ENCODE measurements at places on chromosomes 7 and 10.

DNA sequence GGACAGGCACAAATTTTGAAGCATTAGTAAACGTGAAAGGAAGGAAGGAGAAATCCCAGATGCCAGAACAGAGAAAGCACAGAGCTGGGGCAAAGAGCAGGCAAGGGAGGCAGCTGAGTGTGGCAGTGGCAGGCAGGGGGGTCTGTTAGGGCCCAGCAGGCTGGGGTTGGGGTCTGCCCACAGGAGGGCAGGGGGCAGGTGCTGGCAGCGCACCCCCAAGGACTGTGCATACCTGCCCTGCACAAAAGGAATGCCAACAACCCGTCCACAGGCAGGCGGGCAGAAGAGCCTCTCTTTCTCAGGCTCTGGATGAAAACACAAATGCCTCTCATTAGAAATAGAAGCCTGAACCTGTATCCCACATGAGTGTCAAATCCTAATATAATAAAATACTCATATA is 552.3 kb downstream of the PTPRN2 start:
- no peak for DNase-seq

DNA sequence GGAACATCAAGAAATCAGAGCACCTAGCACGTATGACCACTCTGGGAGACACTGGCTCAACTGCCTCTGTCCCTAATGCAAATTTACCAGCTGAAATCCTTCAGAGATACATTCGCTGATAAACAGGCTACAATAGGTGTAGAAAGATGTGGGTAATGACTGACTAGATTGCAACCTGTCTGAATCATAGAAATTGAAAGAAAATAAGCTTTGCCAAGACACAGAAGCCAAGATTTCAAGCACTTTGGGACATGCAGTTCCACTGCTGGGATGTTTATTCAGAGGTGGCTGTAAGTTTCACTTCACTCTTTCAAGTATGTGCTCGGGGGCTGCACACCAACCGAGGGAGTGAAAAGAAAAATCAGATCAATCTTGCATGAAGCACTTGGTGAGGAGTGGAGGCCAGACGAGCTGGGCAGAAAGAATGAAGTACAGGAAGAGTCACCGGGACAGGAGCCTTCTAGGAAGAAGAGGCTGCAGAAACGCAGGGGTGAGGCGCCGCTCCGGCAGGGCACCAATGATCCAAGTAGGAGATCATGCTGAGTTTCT is 276.7 kb downstream of the PARD3 start:
- DNase-seq = no peak

GRCh38 chr10:102400598-102401341 is 5.3 kb downstream of the NFKB2 start:
- DNase-seq = no peak

- DNase-seq = no peak
Observed at GRCh38 chr10:103926722-103927319, 8.8 kb upstream of the STN1 start.

DNA sequence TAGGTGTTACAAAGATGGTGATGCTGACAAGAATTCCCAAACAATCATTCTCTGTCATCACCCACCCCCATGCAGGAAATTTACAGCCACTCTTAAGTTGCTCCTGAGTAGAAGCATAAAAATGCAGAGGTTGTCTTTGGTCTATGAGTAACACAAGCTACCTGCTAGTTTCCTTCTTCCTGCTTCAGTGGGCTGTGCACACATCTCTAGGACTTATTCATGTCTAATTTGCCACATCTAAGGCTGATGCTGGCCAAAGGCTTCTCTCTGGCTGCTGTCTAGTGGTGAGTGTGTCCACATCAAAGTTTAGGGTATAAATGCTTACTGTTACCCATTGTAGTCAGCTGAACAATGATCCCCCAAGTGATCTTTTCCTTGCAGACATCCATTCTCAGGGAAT is 662.5 kb downstream of the TYW1 start:
- no peak for DNase-seq

DNA sequence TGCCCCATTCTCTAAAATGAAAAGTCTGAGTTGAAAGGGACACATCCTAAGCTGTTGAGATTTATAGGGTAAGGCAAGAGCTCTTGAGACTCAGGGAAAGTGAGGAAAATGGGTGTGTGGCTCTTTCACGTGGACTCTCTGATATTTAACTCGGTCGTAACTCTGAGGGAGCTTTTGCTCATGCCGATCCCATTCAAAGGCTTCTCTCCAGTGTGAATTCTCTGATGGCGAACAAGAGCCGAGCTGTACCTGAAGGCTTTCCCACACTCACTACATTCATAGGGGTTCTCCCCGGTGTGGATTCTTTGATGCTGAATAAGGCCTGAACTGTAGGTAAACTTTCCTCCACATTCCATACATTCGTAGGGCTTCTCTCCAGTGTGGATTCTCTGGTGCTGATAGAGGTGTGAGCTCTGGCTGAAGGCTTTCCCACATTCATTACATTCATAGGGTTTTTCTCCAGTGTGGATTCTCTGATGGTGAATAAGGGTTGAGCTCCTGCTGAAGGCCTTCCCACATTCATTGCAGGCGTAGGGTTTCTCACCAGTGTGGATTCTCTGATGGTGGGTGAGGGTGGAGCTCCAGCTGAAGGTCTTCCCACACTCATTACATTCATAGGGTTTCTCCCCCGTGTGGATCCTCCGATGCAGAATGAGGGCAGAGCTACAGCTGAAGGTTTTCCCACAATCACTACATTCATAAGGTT is 10.4 kb downstream of the ZNF3 start:
- no peak for DNase-seq

GRCh38 chr7:55171157-55171556 is 152.3 kb downstream of the EGFR start:
- DNase-seq = no peak

DNA sequence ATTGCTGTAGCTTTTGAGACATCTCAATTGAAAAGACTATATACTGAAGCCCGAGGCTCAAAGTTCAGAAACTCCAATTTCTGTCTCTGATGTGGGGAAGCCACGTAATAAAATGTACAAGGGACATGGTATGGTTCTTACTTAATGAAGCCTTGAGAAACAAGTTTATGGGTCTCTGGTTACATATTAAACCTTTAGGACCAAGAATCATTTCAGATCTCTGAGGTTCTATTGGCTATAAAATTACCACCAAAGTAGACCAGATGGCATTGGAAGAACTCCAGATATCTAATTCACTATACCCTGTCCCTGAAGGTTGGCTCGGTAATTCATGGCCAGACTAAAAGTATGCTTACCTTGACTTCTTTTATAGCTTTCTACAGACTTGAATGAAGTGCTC is 23.7 kb downstream of the STAMBPL1 start:
- DNase-seq = no peak

- no peak for DNase-seq
Observed at GRCh38 chr7:134315679-134316538, 821 bp downstream of the SLC35B4 start.

DNA sequence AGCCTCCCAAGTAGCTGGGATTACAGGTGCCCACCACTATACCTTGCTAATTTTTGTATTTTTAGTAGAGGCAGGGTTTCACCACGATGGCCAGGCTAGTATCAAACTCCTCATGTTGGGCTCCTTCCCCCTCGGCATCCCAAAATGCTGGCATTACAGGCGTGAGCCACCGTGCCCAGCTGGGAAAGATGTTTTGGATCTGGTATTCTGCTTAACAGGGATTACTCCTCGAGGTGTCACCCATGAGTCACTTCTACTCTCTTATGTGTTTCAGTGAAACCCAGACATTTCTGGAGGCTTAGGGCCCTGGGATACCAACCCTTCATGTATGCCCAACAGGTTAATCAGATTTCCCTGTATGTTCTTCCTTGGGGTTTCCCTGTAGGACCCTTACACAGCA is 11.8 kb upstream of the OPN4 start:
- DNase-seq = no peak

DNA sequence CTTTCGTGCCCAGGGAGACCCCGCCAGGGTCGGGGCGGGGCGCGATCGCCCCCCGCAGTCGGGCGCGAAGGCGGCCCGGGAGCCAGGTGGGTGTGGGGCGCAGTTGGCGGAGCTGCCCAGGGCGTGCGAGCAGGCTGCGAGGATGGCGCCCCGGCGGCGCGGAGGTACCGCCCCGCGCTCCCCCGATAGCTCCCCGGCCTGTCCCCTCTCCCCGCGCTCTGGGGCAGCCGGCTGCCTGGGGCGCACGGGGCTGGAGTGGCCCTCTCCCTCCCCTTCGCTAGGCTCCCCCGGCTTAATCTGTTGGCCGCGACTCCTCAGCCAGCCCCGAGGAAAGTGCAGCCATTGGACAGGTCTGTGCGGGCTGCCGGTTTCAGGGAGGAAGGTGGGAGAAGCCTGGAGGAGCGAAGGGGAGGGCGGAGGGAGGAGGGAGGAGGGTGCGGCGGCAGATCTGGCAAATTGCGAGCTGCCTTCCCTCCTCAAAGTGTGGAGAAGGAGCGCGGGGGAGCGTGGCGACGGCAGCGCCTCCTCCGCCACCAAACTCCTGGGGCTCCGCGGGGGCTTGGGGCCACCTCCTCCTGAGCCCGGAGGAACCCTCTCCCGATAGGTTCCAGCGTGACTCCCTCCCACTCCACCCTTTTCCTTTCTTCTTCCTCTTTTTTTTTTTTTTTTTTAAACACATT is 361 bp upstream of the PLXDC2 start:
- DNase-seq = no peak

DNA sequence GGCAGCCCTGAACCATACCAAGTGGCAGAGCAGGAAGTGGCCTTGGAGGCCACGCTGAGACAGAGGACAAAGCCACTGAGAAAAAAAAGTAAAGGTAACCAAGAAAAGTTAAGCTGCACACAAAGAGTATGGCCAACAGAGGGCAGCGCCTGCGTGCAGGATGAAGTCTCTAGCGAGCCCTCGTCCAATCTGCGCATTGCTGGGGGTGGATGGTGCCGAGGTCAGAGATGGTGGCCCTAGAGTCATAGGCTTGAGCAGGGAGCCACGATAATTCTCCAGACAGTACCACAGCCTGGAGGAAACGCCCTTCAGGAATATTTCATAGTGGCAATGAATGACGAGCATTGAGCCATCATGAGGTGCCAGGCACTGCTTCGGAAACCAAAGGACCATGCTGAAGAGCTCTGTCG is 9.7 kb downstream of the ATP6V0E2 start:
- no peak for DNase-seq

DNA sequence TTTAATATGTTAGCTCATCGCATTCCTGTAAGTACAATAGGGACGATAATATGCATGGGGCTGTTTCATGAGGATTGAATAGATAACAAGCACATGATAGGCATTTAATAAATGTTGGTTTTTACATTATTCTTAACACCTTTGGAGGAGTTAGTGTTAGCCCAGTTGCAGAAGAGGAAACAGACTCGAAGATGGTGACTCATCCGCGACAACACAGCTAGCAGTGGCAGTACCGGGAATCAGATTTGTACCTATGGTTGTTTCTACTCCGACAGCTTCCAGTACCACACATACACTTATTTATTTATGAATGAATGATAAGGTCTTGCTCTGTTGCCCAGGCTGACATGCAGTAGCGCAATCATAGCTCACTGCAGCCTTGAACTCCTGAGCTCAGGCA is 2.9 kb downstream of the LRMDA start:
- no peak for DNase-seq

DNA sequence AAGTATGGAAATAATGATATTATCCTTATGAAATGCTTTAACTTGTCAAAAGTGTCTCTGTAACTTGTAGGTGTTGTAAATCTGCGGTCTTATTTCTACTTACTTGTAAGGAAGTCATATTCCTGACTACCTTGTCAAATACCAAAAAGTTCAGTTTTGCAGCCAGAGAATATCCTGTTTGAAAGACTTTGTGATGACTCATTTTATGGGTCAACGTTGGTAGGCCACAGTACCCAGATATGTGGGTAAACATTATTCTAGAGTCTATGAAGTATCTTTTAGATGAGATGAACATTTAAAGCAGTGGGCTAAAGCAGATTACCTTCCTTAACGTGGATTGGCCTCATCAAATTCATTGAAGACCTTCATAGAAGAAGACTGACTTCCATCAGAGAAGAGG is 195.3 kb downstream of the PPP1R9A start:
- no peak for DNase-seq

GRCh38 chr10:92241158-92241500 is 49.7 kb downstream of the CPEB3 start:
- no peak for DNase-seq

DNA sequence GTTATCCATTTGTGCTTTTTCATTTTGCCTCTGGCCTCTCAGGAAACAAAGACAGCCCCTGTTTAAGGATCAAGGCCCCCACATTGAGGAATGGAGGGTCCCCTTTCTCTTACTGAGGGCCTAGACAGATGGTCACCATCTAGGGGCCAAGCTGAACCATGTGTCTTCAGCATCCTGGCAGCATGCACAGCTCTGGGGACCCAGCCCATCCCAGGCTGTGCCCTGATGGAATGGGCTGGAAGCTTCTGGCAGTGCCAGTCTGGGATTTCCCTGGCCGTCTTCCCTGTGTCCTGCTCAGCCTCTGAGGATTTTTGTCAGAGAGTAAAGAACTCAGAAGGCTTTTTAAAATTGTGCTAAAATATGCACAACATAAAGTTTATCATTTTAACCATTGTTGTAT is 116.8 kb downstream of the ITIH5 start:
- no peak for DNase-seq

- no peak for DNase-seq
Observed at GRCh38 chr7:150620617-150621371, 11.4 kb downstream of the GIMAP6 start.

Measured in cortex of kidney (tissue), 1 donor.